ENCODE measurements at places on chromosomes 3 and 15. TPM values are rescaled to one million over a fixed set of nuclear protein-coding genes. Genes with fewer than 3 reads are reported as not detected.

DNA sequence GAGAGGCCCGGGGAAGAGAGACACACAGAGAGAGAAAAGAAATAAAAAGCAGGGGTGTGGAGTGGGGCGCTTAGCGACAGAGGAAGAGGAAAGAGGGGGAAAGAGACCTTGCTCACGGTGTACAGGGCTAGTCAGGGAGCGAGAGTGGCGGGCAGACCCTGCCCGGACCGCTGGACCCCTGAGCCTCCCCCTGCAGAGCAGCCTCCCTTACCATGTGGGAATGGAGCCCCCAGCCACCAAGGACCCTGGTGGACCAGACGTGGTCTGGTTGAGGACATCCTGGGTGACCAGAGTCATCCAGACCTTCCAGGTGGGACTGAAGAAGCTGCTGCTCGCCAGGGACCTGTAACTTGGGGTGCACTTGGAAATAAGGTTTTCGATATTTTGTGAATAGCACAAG is 129.6 kb downstream of the CHSY1 start:
- no peak for DNase-seq

COL6A5 gene
- total RNA-seq = not detected

DNA sequence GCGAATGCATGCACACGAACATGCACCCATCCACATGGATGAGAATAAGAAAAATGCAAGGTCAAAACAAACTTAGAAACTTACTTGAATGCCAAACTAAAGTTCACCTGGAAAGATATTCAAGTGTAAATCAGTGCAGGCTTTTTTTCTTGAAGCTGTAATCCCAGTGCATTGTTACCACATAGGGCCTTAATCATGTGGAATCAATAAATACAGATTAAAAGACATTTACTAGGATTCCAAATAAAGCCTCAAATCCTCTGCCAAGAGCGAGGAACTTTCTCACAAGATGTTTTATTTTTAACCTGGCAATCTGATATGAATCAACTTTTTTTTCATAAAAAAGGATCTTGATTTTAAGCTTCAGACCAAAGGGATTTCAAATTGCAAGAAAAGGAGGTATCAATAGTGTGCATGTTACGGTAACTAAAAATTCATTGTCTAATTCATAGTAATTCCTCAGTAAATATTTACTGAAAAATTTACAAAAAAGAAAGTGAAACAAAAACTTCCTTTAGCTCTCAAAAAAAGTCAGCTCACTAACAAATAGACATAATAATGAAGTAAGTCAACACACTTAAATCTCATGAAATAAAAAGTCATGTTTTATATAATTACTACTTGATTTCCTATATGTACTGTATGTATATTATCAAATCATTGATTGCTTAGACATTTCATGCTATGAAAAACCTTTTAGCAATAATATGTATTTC is 978.6 kb downstream of the PLOD2 start:
- DNase-seq = no peak

DNA sequence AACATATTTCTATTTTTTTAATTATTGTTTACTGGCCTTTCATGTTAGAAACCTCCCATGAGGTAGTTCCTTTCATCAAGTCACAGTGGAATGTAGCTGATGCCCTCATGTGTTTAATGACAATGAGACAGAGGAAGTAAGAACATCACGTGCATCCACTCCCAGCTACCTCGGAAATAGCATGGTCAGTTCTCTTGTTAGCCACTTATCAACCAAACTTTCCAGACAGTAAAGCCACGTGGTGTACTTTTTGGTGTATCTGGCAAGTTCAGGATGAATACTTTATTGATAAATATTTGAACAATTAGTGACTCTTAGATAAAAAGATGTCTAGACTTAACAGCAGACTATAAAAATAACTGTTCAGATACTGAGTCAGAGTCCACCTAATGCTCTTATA is 781.7 kb downstream of the MECOM start:
- no peak for DNase-seq

HRG gene
- total RNA-seq = not detected

DNA sequence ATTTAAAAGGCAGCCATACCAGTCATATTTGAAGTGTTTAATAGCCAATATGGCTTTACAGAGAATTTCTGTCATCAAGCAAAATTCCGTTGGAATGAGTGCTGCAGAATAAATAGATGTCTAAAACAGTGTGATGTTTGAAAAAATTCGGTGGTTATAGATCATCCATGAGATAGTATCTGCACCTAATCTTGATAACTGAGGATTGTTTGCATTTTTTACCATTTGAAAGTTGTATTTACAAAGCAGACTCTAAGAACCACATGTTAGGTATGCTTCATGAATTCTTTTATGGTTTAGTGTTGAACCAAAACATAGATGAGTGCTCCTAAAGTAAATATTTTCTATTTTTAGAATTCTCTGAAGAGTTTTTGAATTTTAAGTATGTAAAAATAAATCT is 476.1 kb downstream of the NAALADL2 start:
- DNase-seq = no peak

SPATA12 gene
- total RNA-seq = not detected

SGO1 gene
- total RNA-seq = 10.6 TPM

- DNase-seq = no peak
These were observed 25.7 kb downstream of the NTRK3 start for GRCh38 chr15:88230823-88231222.

All from MG63 (cell line).